ENCODE measurements at places on chromosomes 4 and X. TPM values are rescaled to one million over a fixed set of nuclear protein-coding genes. Genes with fewer than 3 reads are reported as not detected.

Gene FREM3
- not detected for total RNA-seq

Gene CITED1
- total RNA-seq = 0.17 TPM

Gene MSX1
- 1.3 TPM for total RNA-seq

Gene IL1RAPL1
- 0.26 TPM for total RNA-seq

Gene ARMCX5
- 12.8 TPM for total RNA-seq

Gene RAB39B
- 3.0 TPM for total RNA-seq
